Glutamatergic neuron (in vitro differentiated cells): ENCODE measurements at places on chromosomes 5 and 9. TPM values are rescaled to one million over a fixed set of nuclear protein-coding genes. Genes with fewer than 3 reads are reported as not detected.

PHF24 gene
- total RNA-seq, result 3.1 TPM

RPS23 gene
- total RNA-seq, result 1,149 TPM

- no peak for DNase-seq
- H3K27me3 ChIP-seq, result no peaks in the 10 kb centered on the region
- H3K4me1 ChIP-seq, result peaks cover 3% of the 10 kb centered on the region
Measured at GRCh38 chr9:112380102-112380824, at the start of gene HSDL2. TSS of gene HSDL2 (plus strand) at chr9:112380108. CDS start at chr9:112380164, 56 bp downstream.

DNA sequence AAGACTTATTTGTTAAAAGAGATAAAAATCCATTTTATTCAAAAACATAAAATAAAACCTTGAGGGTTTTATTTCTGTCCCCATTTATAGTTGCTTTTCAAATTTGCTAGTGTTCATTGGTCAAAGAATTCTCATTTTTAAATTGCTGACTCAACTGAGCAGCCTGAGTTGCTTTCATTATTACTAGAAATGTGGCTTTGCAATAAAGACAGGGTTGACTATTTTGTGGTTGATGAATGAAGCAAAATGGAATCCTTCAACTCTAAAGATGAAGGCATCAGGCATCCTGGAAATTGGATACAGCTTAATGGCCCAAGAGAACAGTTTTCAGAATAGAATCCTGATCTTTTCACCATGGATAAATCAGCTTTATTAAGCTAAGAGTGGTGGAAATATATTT is 23.9 kb upstream of the PPP3R2 start:
- no peaks in the 10 kb centered on the region for H3K36me3 ChIP-seq
- H3K4me1 ChIP-seq, result peaks cover 7% of the 10 kb centered on the region
- DNase-seq, result no peak

DNA sequence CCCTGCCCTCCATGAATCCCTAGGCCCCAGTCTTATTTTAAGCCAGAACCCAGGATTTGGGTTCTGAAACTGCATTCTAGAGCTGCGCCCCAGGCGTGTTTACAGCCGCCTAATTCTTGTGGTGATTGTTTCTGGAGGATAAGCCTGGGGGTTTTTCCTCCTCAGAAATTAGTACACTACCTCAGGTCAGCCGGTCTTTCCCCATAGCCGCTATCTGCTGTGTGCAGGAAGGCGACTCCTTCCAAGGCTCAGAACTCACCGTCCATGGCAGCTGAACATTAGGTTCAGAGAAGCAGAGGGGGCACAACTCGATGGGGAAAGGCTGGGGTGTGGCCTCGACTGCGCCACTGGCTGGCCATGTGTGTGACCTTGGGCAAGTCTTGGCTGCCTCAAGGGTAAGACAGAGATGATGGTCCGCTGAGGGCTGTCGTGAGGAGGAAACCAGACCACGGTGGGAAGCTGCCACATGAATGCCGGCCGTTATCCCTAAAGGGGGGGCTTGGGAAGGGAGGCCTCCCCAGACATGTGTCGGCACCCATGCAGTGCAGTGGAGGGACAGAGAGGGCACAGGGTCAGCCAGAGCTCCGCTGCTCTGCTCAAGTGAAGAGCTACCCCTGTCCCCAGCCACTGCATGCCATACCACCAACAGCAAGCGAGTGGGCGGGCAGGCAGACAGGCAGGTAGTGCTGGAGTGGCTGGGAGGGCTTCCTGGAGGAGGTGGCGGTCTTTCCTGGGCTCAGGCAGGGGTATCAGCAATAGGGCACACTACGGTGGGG is 28.9 kb downstream of the SHB start:
- H3K36me3 ChIP-seq, result peaks cover 4% of the 10 kb centered on the region
- no peak overlapping the region for H3K4me3 ChIP-seq
- DNase-seq, result no peak
- peaks cover 32% of the 10 kb centered on the region for H3K4me1 ChIP-seq

DNA sequence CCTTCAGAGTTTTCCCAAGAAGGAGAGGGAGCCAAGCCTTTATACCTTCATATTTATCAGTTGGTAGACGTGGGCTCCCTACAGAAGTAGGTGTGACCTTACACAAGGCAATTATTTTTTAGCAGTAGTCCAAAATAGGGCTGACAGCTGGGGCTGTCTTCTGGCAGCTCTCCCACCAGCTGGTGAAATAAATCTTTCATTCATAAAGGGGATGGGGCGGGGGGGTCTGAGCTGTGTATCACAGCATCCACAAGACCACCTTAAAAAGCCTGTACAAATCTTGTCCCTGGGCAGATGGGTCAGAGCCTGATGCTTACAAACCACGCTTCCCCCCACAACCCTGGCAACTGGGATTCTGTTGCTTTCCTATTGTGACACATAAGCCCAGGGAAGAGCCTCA is 19.7 kb downstream of the CSF2 start:
- no peak overlapping the region for H3K4me3 ChIP-seq
- H3K36me3 ChIP-seq, result no peaks in the 10 kb centered on the region
- H3K27ac ChIP-seq, result no peak overlapping the region
- no peaks in the 10 kb centered on the region for H3K4me1 ChIP-seq

DNA sequence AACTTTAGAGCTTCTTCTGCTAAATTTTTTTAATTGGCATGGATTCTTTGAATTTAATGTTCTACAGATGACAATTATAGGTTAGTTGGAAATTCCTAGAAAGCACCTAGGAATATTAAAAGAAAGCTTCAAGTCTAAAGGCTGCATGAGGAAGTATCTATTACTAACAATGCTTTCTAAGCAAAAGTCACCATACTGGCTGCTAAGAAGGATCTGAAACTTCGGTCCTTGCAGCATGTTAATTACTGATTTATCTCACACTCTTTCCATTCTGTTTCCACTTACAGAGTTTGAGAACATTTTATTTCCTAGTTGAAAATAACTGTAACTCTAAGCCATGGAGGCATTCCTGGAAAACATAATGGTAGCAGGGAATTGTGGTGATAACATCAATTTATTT is 8.4 kb downstream of the SEMA6A start:
- no peak overlapping the region for H3K27ac ChIP-seq
- peak overlapping the region; percentile 79 for H3K4me3 ChIP-seq

GRCh38 chr9:130193531-130194377 is 21.6 kb downstream of the NCS1 start:
- peaks cover 12% of the 10 kb centered on the region for H3K27me3 ChIP-seq
- H3K4me1 ChIP-seq, result peaks cover 31% of the 10 kb centered on the region
- peak; percentile 43 for DNase-seq
- H3K36me3 ChIP-seq, result no peaks in the 10 kb centered on the region
- H3K27ac ChIP-seq, result peak overlapping the region; percentile 88

GRCh38 chr5:172410160-172410559 is 44.2 kb downstream of the SH3PXD2B start:
- H3K27me3 ChIP-seq, result peaks cover 2% of the 10 kb centered on the region
- no peak overlapping the region for H3K27ac ChIP-seq
- peaks cover 39% of the 10 kb centered on the region for H3K4me1 ChIP-seq

DNA sequence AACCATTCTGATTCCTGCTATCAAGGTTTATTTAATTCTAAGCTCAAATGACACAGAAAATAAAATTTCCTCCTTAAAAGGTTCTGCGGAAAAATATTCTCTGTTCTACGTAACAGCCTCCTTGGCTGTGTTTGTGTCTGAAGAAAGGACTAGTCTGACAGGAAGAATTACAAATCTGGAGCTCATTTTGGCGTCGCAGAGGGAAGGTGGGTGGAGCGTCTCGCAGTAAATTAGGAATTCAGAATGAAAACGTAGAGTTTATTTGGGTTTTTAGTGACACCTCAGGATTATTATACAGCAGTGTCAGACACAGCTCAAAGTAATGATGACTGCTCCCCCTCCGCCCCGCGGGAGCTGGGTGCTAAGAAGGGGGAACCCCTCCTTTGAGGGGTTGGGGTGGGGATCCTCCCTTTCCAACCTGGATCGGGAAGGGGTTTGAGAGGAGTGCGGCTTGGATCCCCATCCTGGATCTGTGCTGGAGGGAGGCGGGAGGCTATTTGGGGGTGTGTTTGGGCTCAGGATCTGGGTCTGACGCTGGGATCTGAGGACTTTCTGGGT is 933 bp upstream of the TGFBR1 start:
- H3K4me1 ChIP-seq, result peaks cover 36% of the 10 kb centered on the region
- H3K27ac ChIP-seq, result peak overlapping the region; percentile 84
- peak; percentile 21 for DNase-seq

ANKRD20A1 gene
- not detected for total RNA-seq

VLDLR gene
- 28.8 TPM for total RNA-seq
